ENCODE measurements at places on chromosomes 6 and 20.
A peak's percentile ranks its signal among the peaks of the same experiment; 100 is the strongest.

DNA sequence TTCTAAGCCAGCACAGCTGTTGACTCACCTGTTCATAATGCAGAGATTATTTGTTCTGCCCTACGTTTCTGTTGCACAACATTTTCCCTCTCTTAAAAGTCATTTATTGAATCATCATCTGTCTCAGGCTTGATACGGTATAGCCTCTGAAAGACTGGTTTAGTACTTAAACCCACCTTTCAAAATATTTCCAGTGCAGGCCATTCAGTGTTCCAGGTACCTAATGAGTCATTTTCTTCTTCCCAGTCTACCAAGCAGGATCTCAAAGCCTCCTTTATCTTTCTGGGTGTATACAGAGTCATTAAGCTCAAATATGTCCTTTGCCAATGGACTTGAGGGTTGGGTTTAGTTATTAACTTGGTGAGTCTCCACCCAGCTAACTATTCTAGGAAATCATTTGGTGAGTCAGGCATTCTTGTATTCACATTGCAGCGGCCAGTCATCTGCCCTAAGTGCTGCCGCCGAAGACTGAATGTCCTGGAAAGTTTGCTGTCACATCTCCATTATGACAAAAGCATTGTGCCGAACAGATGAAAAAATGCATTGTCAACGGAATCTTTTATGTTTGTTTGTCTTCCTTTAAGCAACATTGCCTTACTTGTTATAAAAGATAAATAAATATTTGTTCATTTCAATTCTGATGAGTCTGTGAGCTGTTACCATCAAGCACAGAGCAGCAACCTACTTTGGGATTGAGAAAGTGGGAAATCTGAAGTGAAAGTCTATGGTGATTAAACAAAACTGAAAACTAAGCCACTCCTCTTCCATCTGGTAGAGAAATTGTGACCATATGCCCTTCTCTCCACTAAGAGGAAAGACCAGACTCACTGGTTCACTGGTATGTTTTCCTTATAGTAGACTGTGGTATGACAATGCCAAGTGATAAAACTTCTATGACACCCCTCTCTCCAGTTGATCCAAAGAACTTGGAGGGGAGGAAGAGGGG, 14.3 kb upstream of the FAM135A start:
- no peaks in the 10 kb centered on the region for H3K4me1 ChIP-seq
- H3K27ac ChIP-seq = no peak overlapping the region
- no peak overlapping the region for H3K4me3 ChIP-seq
- no peaks in the 10 kb centered on the region for H3K36me3 ChIP-seq
- H3K27me3 ChIP-seq = no peaks in the 10 kb centered on the region
- no peak for DNase-seq

GRCh38 chr6:118871331-118871730, 22.6 kb upstream of the ASF1A start:
- no peaks in the 10 kb centered on the region for H3K36me3 ChIP-seq
- no peaks in the 10 kb centered on the region for H3K27me3 ChIP-seq
- no peak overlapping the region for H3K27ac ChIP-seq
- H3K4me3 ChIP-seq = no peak overlapping the region
- H3K4me1 ChIP-seq = no peaks in the 10 kb centered on the region

- no peaks in the 10 kb centered on the region for H3K27me3 ChIP-seq
- no peak for DNase-seq
- no peak overlapping the region for H3K4me3 ChIP-seq
- peaks cover 7% of the 10 kb centered on the region for H3K4me1 ChIP-seq
Measured at GRCh38 chr20:19940988-19941460, 76.1 kb upstream of the NAA20 start.

- no peaks in the 10 kb centered on the region for H3K27me3 ChIP-seq
- no peaks in the 10 kb centered on the region for H3K4me1 ChIP-seq
- DNase-seq = no peak
- H3K4me3 ChIP-seq = no peak overlapping the region
Measured at GRCh38 chr6:117616391-117617209, 14.3 kb upstream of the GOPC start.

- H3K27me3 ChIP-seq = no peaks in the 10 kb centered on the region
- H3K36me3 ChIP-seq = no peaks in the 10 kb centered on the region
- DNase-seq = peak; percentile 45
- peaks cover 18% of the 10 kb centered on the region for H3K4me1 ChIP-seq
- no peak overlapping the region for H3K4me3 ChIP-seq
- no peak overlapping the region for H3K27ac ChIP-seq
Measured at GRCh38 chr6:155174576-155175211, 89.1 kb upstream of the CLDN20 start.

- no peaks in the 10 kb centered on the region for H3K36me3 ChIP-seq
- no peaks in the 10 kb centered on the region for H3K27me3 ChIP-seq
- DNase-seq = no peak
- no peak overlapping the region for H3K4me3 ChIP-seq
- no peaks in the 10 kb centered on the region for H3K4me1 ChIP-seq
Measured at GRCh38 chr20:10951216-10951615, 277.4 kb upstream of the JAG1 start.

- H3K36me3 ChIP-seq = no peaks in the 10 kb centered on the region
- no peak overlapping the region for H3K27ac ChIP-seq
- DNase-seq = no peak
- H3K4me1 ChIP-seq = no peaks in the 10 kb centered on the region
- no peak overlapping the region for H3K4me3 ChIP-seq
Measured at GRCh38 chr6:137601471-137601870, 107.3 kb upstream of the OLIG3 start.

- H3K27ac ChIP-seq = no peak overlapping the region
- peaks cover 43% of the 10 kb centered on the region for H3K36me3 ChIP-seq
- no peaks in the 10 kb centered on the region for H3K27me3 ChIP-seq
- DNase-seq = no peak
Measured at GRCh38 chr6:111326563-111326962, 156.5 kb downstream of the REV3L start.

GRCh38 chr6:42532038-42532669, 31.7 kb upstream of the UBR2 start:
- DNase-seq = peak; percentile 28
- no peaks in the 10 kb centered on the region for H3K27me3 ChIP-seq
- no peaks in the 10 kb centered on the region for H3K36me3 ChIP-seq
- H3K4me1 ChIP-seq = no peaks in the 10 kb centered on the region

- H3K4me3 ChIP-seq = no peak within 1 kb of the TSS
- DNase-seq = no peak
- no peaks in the 10 kb centered on the region for H3K36me3 ChIP-seq
- H3K27me3 ChIP-seq = no peaks in the 10 kb centered on the region
- H3K27ac ChIP-seq = no peak within 1 kb of the TSS
Measured at GRCh38 chr20:6053776-6054688, at the start of gene LRRN4. LRRN4 (minus strand) TSS chr20:6054060; CDS start chr20:6052799, 1,261 bp downstream.

- no peak overlapping the region for H3K4me3 ChIP-seq
- H3K36me3 ChIP-seq = no peaks in the 10 kb centered on the region
- DNase-seq = no peak
Measured at GRCh38 chr20:24999568-24999967, 7.0 kb upstream of the APMAP start.

DNA sequence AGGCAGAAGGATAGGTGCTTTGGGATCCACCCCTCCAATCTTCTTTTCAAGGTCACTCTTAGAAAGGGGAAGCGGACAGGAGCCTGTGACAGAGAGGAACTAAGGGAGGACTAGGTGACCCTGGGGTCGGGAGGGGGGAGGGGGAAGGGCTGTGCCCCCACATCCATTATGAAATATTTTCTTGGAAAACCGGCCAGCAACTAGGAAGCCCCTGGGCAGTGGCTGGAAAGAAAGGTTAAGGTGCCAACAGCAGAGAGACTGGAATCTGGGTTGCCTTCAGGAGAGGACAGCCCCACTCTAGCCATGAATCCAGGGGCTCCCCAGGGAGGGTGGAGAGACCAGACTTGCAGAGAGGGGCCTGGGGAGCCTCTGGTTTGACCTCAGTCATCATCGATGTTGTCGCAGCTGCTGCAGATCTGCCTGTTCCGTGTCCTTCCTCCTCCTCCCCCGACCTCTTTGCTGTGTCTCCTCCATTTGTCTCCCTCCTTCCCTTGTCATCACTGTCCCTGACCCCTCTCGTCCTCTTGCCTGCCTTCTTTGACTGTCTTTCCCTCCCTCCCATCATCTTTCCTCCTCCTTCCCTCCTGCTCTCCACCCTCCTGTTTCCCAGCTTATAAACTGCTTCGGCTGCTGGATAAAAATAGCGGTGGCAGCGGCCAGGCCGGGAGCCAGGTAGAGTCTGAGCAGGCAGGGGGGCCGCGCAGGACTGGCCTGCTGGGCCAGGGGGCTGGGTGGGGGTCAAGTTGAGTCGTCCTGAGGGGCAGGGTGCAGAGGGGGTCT, 3.2 kb downstream of the SLC29A1 start:
- H3K4me1 ChIP-seq = peaks cover 15% of the 10 kb centered on the region
- no peaks in the 10 kb centered on the region for H3K27me3 ChIP-seq
- H3K36me3 ChIP-seq = no peaks in the 10 kb centered on the region
- H3K27ac ChIP-seq = no peak overlapping the region
- H3K4me3 ChIP-seq = no peak overlapping the region

DNA sequence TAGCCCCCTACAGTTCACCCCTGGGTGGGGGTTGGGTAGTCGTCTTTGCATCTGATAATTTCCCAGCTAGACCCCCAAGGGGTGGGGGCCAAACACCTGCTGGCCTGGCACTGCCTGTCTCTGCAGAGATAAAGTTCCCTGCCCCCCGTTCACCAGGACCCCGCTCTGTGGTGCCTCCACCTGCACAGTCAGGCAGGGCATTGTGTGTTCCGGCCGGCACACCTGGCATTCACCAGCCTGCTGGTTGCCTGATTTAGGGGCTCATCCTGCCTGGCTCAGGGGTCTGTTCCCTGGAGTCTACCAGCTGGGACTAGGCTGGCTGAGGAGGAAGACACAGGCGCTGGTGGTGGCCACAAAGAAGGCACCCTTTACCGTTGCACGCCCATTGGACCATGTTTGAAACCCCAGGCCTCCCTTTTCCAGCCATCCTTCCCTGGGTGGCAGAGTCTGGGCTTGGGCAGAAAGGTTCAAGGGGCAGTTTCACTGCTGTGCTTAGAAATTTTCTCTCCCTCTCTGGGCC, 30.8 kb upstream of the SCRT2 start:
- H3K27me3 ChIP-seq = no peaks in the 10 kb centered on the region
- H3K4me3 ChIP-seq = no peak overlapping the region
- no peaks in the 10 kb centered on the region for H3K36me3 ChIP-seq
- no peak overlapping the region for H3K27ac ChIP-seq

DNA sequence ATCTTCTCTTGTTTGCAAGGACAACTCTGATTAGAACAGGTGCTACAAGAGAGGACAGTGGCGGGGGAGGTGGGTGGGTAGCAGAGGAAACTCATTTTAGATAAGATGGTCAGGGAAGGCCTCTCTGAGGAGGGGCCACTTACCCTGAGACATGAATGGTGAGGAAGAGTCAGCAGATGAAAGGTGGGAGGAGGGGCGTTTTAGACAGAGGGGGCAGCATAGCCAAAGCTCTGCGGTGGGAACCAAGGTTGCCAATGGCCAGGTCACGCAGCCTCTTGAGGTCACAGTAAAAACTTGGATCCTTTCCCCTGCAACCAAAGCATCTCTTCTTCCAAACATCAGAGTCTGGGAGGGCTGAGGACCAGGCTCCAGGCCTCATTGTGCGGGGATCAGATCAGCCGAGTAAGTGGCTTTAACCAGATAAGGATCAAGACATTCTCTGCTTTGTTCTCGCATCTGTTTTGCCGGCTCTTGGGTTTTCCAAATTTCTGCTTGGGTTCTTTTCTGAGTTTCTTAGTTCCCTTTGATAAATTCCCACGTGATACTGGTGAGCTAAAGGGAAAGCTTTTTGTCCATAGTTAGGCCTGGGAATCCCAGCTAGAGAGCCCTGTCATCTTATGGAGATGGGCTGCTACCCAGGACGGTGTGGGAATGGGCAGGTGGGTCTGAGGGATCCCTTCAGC, 5.5 kb upstream of the CD40 start:
- no peaks in the 10 kb centered on the region for H3K27me3 ChIP-seq
- no peak overlapping the region for H3K4me3 ChIP-seq
- H3K36me3 ChIP-seq = no peaks in the 10 kb centered on the region
- H3K4me1 ChIP-seq = no peaks in the 10 kb centered on the region
- DNase-seq = no peak
- no peak overlapping the region for H3K27ac ChIP-seq

DNA sequence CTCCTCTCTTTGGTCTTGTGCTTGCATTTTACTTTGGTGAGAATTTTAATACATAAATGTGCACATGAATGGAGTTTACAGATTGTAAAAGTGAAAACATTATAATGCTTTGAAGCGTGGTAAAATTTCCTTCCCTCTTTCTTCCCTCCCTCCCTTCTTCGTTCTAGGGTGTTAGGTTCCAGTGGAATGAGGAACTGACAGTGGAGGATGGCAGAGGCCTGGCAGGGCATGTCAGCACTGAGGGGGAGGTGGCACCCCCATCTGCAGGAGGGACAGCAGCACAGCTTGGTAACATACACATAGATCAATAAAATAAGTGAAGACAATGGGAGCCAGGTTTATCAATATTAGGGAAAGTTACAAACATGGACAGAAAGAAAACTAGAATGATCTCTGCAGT, 47.5 kb downstream of the RNASET2 start:
- H3K36me3 ChIP-seq = no peaks in the 10 kb centered on the region
- H3K4me3 ChIP-seq = no peak overlapping the region
- H3K4me1 ChIP-seq = peaks cover 9% of the 10 kb centered on the region
- DNase-seq = no peak

- DNase-seq = peak; percentile 38
- H3K4me1 ChIP-seq = peaks cover 13% of the 10 kb centered on the region
- H3K36me3 ChIP-seq = no peaks in the 10 kb centered on the region
- H3K27me3 ChIP-seq = no peaks in the 10 kb centered on the region
- peak overlapping the region; percentile 98 for H3K27ac ChIP-seq
- peak overlapping the region; percentile 89 for H3K4me3 ChIP-seq
Measured at GRCh38 chr6:28137505-28137981, 4.1 kb upstream of the ZKSCAN8 start.

- no peak overlapping the region for H3K4me3 ChIP-seq
- H3K36me3 ChIP-seq = no peaks in the 10 kb centered on the region
- H3K27ac ChIP-seq = no peak overlapping the region
- no peaks in the 10 kb centered on the region for H3K4me1 ChIP-seq
- no peaks in the 10 kb centered on the region for H3K27me3 ChIP-seq
- DNase-seq = no peak
Measured at GRCh38 chr20:20743511-20744169, 31.2 kb upstream of the RALGAPA2 start.

DNA sequence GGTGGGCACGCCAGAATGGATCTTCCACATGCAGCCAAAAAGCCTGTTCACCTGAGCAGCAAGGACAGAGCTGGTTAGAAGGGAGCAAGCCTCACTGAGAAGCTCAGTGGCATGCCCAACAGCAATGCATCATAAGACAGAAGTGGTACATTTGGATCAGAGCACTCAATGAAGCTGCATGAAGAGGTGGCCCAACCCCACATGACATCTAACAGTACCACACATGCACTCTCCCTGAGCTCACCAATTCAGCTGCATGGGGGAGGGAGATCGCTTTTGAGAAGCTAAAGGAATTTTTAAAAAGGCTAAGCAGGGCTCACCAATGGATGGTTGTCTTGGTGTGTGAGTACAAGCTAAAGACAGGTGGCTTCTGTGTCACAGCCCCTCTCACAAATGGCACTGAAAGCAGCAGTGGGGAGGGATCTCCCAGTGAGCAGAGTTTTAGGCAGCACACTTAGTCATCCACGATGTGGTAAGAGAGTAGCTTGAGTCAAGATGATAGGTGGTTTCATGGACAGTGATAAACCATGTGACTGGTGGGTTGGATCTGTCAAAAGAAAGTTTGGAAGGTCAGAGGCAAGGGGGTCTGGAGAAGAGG, 166.6 kb upstream of the TAB2 start:
- H3K27me3 ChIP-seq = no peaks in the 10 kb centered on the region
- peaks cover 38% of the 10 kb centered on the region for H3K4me1 ChIP-seq
- H3K4me3 ChIP-seq = no peak overlapping the region
- no peak for DNase-seq
- H3K27ac ChIP-seq = no peak overlapping the region
